CD4-positive, alpha-beta T cell treated with Interleukin-15 for 4 hours (primary cell): ENCODE measurements at places on chromosomes 7 and 10.

GRCh38 chr7:30702200-30702599 lies 19.9 kb upstream of the CRHR2 start:
- DNase-seq = peak; percentile 13

DNA sequence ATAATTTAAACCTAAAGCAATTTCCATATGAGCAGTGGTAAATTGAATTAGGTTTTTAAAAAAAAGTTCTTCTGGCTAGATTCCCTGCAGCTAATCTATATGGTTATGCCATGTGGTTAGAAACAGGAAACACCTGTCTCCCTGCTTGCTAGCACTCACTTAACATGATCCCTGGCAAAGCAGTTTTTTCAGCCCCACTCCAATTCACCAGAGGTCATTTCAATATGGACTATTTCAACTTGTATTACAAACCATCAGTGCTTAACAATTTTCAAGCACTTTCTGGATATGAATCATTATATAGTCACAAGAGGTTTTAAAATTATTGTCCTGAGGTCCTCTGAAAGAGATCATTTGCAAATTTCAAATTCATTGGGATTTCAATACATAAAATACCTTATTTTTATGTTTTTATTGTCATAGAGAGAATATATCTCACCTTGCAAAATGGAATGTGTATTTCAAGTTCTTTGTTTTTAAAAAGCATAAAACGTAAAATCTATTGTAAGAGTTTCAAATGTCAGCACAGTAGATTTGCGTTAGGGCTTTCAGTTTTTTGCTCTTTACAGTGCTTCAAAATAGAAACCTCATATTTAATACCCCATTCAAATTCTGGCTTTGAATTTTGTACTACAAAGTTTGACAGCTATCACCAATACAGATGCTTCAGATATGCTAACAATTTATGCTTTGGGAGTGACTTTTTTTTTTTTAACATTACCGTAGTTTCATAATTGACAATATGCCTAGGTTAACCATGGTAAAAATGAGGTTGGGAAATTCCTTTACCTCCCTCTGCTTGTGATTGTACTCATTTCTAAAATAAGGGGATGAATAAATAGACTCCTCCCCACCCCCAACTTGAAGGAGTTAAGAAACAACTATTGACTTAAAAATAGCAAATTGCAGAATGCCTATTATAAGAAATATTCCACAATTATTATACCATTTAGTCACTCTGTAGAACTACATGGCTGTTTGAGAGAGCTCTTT lies 117.5 kb upstream of the HGF start:
- DNase-seq = no peak

GRCh38 chr7:6482743-6483119 lies 35.0 kb upstream of the DAGLB start:
- DNase-seq = no peak

GRCh38 chr7:45055594-45056219 lies 33.1 kb downstream of the NACAD start:
- no peak for DNase-seq

DNA sequence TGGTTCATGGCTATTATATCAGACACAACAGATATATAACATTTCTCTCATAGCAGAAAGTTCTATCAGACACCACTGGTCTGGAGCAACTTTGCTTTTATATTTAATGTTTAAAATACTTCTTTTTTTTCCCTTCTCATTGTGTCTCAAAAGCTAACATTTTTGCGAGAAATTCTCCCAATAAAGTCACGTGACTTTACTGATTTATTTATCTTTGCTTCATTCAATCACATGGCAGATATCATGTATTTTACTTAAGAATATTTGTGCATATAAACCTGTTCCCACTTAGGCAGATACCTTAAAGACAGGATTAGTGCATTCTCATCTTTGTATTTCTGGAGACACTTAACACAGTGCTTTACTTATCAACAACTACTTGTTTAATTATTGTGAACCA lies 1093.1 kb upstream of the LRRN3 start:
- no peak for DNase-seq

GRCh38 chr7:101664436-101664835 lies 35.3 kb upstream of the MYL10 start:
- DNase-seq = no peak

GRCh38 chr7:118502235-118502634 lies 277.7 kb downstream of the ANKRD7 start:
- DNase-seq = no peak

DNA sequence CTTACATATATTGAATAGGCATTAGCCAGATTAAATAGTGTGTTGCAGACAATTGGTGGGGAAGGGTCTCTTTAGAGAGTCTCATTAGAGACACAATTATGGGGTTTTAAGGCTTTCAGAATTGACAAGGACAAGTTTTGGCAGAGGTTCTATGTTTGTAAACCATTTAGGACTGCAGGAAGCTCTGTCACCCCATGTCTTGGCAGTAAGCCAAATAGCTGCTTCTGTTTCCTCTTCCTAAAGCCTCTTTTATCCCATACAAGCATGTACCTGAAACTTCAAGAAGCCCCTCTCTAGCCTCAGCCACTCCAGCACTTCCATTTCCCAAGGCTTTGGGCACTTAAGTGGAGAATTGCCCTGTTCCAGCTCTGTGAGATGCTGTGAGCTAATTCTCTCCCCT lies 21.8 kb upstream of the LRRC4 start:
- no peak for DNase-seq

- no peak for DNase-seq
Observed at GRCh38 chr10:31701546-31701945, 227.1 kb downstream of the ARHGAP12 start.
